ENCODE measurements at places on chromosomes 4 and X.

- DNase-seq, result no peak
These were observed 26.7 kb upstream of the CXCL3 start for GRCh38 chr4:74065115-74065642.

- DNase-seq, result no peak
These were observed 270.1 kb upstream of the LDB2 start for GRCh38 chr4:17168571-17168970.

- no peak for DNase-seq
These were observed 459.0 kb downstream of the PDGFC start for GRCh38 chr4:156512622-156513021.

- no peak for DNase-seq
These were observed 70.9 kb upstream of the ARHGEF9 start for GRCh38 chrX:63855896-63856295.

DNA sequence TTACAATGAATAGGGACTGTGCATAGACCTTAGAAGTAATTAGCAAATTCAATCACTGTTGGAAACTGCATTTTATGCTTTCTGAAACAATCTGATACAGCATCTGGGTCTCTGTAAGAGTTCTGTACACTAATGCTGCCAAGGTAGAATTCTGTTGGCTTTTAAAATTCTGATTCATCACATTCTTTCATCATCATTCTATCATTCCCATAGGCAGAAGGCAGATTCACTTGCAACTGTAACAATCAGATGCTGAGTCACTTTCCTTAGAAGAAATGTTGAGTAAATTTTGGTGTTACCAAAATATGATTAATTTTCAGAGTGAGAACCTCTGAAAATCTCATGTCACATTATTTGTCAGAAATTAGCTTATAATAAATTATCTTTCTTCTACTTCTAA is 267.2 kb downstream of the MAPK10 start:
- DNase-seq, result no peak

Data from stimulated activated CD4-positive, alpha-beta T cell treated with anti-CD3 and anti-CD28 coated beads, Interleukin-1b, Interleukin-23, amount 100 ng/mL, for 4 hours (primary cell).